ENCODE measurements at places on chromosomes 7 and 10. TPM values are rescaled to one million over a fixed set of nuclear protein-coding genes. Genes with fewer than 3 reads are reported as not detected.
A peak's percentile ranks its signal among the peaks of the same experiment; 100 is the strongest.

Gene CLCN1
- 0.56 TPM for total RNA-seq

GRCh38 chr7:134565643-134566136 is 16.8 kb downstream of the AKR1B15 start:
- H3K27ac ChIP-seq: no peak overlapping the region
- DNase-seq: no peak
- peaks cover 2% of the 10 kb centered on the region for H3K27me3 ChIP-seq
- H3K36me3 ChIP-seq: peaks cover 10% of the 10 kb centered on the region

DNA sequence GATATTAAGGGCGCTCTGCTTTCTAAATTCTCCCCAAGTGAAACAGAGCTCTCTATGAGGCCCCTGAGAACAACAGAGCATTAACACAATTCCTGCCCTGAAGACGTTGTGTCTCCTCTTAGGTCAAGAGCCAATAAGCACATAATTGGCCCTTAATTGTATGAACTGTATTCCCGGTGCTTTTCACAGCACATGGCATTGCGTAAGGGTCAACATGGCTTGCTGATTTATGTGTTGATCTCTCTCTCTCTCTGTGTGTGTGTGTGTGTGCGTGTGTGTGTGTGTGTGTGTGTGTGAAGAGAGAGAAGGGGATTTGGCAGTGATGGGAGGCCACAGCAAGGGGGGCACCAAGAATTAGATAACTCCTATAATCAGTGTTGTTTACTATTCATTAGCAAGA is 40.5 kb downstream of the LYZL1 start:
- H3K4me1 ChIP-seq: no peaks in the 10 kb centered on the region
- DNase-seq: no peak
- no peak overlapping the region for H3K27ac ChIP-seq

Gene SPDYE2B
- total RNA-seq: not detected

DNA sequence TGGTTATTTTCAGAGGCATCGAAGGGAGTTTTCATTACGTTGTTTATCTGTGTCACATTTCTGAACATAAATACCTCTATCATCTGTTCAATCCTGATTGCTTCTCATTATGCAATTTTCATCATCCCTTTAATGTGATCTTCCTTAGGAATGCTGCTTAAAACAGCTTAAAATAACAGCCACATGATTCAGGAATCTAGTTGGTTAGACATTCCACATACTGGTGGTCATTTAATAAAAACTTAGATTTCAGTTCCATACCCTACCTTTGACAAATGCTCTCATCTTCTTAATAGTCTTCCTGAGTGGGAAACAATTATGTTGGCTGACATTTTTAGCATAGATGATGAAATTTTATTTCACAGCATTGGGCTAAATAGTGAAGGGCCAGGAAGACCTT is 191.3 kb upstream of the CDCA7L start:
- H3K4me3 ChIP-seq: no peak overlapping the region
- H3K4me1 ChIP-seq: peaks cover 10% of the 10 kb centered on the region
- peaks cover 3% of the 10 kb centered on the region for H3K27me3 ChIP-seq
- DNase-seq: no peak

DNA sequence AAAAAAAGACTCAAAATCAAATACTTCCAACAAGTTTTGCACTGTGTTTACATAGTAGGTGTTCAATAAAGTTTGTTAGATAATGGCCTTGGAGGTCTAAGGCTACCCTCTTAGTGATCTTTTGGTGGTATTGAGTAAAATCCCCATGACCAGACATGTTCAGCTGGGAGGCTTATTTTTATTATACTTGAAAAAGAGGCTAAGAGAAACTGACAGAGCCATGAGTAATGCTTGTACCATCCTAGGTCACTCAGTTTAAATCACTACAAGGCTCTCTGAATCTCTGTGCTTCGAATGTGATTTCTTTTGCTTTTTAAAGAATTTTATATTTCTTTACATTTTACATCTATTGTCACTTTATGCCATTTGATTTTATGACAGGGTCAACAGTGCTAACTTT is 90.5 kb downstream of the TWIST1 start:
- no peaks in the 10 kb centered on the region for H3K4me1 ChIP-seq
- DNase-seq: no peak
- H3K36me3 ChIP-seq: no peaks in the 10 kb centered on the region
- no peak overlapping the region for H3K4me3 ChIP-seq
- H3K27me3 ChIP-seq: no peaks in the 10 kb centered on the region

DNA sequence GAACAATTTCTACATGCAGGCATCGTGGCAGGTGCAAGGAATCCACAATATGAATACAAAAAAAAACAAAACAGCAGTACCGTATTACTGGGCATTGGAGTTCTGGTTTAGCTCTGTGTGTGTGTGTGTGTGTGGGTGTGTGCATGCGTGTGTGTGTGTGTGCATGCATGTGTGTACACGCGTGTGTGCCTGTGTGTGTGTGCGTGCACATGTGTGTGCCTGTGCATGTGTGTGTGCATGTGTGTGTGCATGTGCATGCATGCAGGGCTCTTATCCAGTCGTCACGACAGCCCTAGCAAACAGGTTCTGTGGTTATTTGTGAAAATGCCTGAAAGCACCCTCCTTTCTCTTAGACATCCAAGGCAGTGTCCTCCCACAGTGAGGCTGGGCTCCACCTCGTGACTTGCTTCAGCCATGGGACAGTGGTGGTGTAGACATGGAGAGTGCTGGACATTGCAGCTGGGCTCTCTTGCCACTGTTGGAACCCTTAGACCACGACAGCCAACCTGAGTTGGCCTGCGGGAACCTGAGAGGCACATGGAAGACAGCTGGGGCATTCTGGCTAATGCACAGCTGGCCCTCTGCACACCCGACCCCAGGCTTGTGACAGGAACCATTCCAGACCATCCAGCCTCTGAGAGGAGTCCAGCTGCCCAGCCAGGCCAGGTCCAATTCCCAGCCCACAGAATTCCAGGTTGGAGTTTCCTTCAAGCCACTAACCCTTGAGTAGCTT is 173.4 kb upstream of the SHH start:
- no peaks in the 10 kb centered on the region for H3K4me1 ChIP-seq
- H3K27ac ChIP-seq: no peak overlapping the region

DNA sequence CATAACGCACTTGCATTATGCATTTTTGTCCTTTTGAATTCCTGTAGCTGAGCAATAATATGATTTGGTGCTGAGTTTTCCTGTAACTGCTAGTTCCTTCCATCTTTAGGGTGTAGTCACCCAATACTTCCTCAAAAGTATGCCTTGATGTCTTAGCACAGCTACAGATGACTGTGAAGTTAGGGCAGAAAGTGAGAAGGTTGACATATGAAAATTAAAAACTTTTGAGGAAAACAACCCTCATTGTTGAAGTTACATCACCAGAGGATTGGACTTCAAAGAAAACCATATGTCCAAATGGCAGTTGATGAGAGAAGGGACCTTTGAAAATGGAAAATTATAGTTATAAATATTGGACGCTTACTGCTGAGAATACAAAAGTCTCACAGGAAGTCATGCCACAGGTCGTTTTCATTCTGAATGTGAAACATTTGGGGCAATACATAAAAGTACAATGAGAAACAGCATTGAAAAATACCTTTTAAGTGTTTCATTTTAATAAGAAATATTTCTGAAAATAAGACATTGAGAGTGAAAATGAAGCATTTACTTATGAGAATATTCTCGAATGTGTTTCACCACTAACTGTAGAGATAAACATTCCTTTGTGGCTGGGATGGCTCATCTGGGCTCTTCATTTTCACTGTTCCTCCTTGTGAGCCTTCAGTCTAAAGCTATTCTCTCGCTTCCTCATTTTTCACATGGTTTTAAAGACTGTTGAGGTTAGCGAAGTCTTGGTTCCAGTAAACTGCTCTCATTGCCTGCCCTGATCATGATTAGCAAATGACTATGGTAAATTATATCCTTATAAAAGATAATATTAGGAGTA is 61.4 kb upstream of the NME8 start:
- no peak overlapping the region for H3K27ac ChIP-seq
- H3K4me1 ChIP-seq: no peaks in the 10 kb centered on the region
- no peaks in the 10 kb centered on the region for H3K36me3 ChIP-seq
- DNase-seq: no peak
- no peak overlapping the region for H3K4me3 ChIP-seq

DNA sequence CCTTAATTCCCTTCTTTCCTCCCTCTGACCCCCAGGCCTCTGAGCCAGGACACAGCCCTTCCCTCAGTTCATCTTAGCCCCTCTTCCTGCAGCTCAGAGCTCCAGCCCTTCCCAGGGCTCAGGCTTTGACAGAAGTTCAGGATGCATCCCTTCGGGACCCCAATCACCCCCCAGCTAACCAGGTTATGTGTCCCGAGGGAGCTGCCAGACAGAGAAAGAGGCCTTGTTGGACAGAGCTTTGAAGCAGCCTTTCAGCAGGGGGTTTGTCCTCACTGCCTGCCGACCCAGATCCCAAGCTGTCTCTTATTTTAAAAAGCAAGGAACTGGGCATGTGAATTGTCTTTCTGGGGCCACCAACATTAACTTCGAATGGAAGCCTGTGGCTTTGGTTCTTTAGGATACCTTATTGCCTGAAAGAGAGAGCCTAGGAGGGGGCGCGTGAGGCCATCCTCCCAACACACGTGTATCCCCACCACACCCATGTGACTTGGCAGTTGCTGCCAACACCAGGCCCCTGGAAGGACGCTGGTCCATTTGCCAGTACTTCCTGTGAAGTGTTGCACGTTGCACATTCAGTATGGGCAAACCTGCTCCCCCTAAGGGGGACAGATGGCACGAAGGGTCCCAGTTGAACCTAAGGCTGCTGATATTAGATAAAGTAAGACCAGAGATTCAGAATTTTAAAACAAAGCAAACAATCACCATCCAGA is 858 bp downstream of the CCDC136 start:
- H3K27me3 ChIP-seq: peaks cover 13% of the 10 kb centered on the region
- peak overlapping the region; percentile 78 for H3K27ac ChIP-seq
- DNase-seq: peak; percentile 53
- H3K4me3 ChIP-seq: peak overlapping the region; percentile 90

- H3K27me3 ChIP-seq: peaks cover 3% of the 10 kb centered on the region
- no peak for DNase-seq
- peaks cover 2% of the 10 kb centered on the region for H3K4me1 ChIP-seq
Observed at GRCh38 chr10:50333872-50334271, 82.6 kb upstream of the ASAH2 start.

DNA sequence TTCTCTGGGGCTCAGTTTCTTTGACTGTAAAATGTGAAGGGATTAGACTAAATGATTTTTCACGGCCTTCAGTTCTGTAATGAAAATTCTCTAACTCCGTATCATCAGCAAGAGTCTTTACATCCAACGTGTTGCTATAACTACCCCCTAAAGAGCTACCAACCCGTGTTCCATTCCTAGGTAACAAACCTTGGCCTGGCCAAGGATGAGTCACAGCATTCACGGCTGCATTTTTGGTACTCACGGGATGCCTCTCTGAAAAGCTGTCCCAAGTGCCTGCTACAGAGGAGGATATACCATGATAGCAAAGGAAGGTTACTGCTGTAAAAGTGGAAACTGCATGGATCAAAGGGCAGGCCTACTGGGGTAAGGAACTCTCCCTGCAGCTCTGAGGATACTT is 5.9 kb downstream of the LRRC4 start:
- H3K4me1 ChIP-seq: peaks cover 66% of the 10 kb centered on the region
- peak overlapping the region; percentile 5 for H3K27ac ChIP-seq
- H3K27me3 ChIP-seq: peaks cover 14% of the 10 kb centered on the region
- no peak for DNase-seq
- H3K4me3 ChIP-seq: peak overlapping the region; percentile 79
- peaks cover 7% of the 10 kb centered on the region for H3K36me3 ChIP-seq
